Body of pancreas (tissue), 4 donors: ENCODE measurements at places on chromosomes 2 and 18. TPM values are rescaled to one million over a fixed set of nuclear protein-coding genes. Genes with fewer than 3 reads are reported as not detected.
A peak's percentile ranks its signal among the peaks of the same experiment; 100 is the strongest.

The MBP gene
- 17.4 TPM for total RNA-seq

The DAPL1 gene
- 8.6 TPM for total RNA-seq

GRCh38 chr2:24943427-24944053 lies 23.5 kb upstream of the ADCY3 start:
- no peak for DNase-seq

The SCG2 gene
- total RNA-seq, result 12.5 TPM

The LIMS4 gene
- not detected for total RNA-seq

The ASXL3 gene
- total RNA-seq, result 1.3 TPM

DNA sequence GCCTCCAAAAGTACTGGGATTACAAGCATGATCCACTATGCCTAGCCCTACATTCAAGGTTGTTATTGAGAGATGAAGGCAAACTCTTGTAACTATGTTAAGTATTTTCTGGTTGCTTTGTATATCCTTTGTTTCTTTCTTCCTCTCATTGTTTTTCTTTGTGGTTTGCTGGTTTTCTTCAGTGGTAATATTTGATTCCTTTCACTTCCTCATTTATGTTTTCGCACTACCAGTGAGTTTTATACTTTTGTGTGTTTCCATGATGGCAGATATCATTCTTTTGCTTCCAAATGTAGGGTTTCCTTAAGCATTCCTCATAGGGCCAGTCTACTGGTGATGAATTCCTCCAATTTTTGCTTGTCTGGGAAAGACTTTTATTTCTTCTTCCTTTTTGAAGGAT lies 90.2 kb downstream of the NCK2 start:
- DNase-seq, result no peak

DNA sequence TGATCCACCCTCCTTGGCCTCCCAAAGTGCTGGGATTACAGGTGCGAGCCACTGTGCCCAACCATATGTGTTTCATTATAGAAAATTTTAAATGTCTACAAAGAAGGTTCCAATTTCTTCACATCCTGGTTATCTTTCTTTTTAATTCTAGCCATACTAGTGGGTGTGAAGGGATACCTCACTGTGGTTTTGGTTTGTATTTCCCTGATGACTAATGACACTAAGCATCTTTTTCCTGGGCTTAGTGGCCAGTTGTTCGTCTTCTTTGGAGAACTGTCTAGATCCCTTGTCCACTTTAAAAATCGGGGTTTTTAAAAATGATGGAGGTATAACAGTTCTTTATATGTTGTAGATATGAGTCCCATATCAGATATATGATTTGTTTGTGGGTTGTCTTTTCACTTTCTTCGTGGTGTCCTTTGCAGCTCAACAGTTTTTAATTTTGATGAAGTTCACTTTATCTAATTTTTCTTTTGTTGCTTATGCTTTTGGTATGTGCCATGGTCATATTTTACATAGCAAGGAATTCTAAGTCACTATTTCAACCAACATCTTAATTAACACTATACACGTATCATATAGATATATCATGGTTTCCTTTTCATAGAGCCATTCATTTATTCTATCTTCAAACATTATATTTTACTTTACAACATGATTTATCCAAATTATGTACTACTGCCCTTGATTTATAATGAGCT lies 135.0 kb upstream of the RIOK3 start:
- no peak for DNase-seq

- peak; percentile 51 for DNase-seq
Observed at GRCh38 chr2:216139884-216140283, 30.7 kb downstream of the XRCC5 start.

The LYG1 gene
- 1.6 TPM for total RNA-seq

DNA sequence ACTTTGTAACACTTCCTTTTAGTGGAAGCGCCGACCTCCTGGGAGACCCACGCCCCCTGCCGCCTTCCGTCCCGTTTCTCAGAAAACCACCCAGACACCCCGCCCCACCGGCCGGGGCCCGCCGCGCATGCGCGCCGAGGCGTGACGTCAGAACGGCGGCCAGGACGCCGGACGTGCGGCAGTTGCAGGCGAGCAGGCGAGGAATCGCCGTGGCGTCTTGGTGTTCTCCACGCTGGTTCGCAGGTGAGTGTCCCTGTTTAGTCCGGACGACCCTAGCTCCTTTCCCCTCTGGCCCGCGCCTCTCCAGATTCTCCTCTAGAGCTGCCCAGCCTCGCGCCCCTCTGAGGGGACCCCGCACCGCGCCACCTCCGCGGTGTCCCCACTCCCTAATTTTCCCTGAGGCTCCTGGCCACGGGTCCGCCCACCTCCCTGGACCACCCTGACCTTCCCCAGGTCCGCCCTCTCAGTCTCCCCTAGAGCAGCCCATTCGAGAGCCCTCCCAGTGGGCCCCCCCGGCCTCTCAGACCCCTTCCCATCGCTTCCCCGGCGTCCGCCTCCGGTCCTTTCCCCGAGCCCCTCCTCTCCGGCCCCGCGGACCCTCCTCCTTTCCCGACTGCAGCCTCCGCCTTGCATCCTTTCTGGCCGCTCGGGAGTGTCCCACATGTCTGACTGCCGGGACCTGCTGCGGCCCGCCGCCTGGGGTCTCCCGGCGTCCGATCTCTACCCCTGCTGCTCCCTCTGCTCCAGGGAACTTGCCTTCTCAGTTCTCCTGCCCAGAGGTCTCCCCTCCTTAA lies at the start of gene PLEKHB2:
Gene PLEKHB2 (plus strand): TSS at position 181 of the 794 bp plus-strand sequence. CDS start 15,606 bp downstream, outside the sequence.
- DNase-seq, result peak; percentile 89

DNA sequence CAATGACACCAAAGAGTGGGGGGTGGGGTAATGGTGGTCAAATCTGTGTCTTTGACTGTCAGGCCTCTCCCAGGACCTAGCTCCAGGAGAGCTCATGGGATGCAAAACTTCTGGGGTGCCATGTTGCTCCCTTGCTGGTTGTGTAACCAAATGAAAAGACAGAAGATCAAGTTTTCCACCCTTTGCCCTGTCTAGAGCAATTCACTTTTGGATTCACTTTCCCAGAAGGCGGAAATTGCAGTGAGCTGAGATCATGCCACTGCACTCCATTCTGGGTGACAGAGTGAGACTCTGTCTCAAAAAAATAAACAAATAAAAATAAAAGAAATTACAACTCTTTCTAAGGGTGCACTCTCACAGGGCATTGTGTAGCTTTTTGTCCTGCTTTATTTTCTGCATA lies 34.9 kb upstream of the PLA2R1 start:
- DNase-seq, result no peak

The CCDC74A gene
- total RNA-seq, result 4.3 TPM

GRCh38 chr2:24724111-24724775 lies 68.9 kb downstream of the PTRHD1 start:
- DNase-seq, result no peak

DNA sequence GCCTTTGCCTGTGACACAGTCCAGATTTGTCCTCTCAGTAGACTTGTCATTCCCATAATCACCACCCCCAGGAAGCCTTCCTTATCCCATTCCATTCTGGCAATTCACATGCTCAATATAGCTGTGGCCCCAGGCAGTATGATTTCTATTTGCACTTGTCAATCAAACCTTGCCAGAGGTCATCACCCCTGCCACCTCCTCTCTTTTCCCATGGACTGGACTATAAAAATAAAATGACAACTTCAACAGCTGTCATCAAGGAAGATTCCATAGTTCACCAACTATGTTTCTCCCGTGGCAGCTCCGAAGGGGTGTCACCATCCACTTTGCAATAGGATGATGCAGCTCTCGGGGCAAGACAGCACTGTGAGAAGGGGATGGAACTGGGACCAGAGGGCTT lies 255.7 kb downstream of the CELF4 start:
- DNase-seq, result no peak

DNA sequence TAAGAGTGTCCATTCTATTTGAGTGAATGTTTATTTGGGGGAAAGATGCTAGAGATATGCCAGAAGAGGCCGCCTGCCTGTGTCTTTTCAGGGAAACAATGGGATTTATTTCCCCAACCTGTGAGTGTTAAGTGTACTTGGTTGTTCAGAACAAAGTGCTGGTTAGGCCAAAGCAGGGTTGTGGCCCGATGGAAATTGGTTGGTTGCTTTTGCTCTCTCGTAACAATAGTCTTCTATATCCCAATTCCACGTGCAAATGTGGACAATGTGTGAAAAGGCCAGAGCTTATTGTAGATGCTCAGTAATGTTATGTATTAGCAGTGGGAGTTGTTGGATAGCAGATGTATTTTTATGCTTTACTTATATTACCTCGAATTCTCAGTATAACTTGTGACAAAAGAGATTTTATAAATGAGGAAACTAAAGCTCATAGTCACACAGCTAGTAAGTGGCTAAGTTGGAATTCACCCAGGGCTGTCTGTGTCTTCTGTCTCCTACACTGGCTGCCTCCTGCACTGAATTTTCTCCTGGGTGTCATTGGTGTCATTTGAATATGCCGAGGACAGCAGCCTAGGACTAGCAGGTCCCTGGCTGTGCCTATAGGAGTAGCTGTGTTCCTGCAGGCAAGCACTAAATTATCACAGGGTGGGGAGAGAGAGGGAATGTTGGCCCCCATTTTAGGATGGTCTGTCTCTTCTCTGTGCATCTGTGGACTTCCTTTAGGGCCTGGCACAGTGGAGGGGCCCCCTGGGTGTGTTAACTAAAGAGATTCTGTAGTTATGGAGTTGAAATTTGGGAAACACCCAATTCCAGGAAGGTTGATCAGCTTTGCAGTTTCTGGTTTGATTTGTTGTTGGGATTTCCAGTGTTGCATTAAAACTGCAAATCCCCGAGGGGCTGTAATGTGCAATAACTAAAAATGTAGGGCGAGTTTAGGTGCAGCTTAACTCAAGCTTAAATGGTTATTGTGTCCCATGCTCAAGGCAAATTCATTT lies 21.6 kb downstream of the GPD2 start:
- DNase-seq, result no peak

DNA sequence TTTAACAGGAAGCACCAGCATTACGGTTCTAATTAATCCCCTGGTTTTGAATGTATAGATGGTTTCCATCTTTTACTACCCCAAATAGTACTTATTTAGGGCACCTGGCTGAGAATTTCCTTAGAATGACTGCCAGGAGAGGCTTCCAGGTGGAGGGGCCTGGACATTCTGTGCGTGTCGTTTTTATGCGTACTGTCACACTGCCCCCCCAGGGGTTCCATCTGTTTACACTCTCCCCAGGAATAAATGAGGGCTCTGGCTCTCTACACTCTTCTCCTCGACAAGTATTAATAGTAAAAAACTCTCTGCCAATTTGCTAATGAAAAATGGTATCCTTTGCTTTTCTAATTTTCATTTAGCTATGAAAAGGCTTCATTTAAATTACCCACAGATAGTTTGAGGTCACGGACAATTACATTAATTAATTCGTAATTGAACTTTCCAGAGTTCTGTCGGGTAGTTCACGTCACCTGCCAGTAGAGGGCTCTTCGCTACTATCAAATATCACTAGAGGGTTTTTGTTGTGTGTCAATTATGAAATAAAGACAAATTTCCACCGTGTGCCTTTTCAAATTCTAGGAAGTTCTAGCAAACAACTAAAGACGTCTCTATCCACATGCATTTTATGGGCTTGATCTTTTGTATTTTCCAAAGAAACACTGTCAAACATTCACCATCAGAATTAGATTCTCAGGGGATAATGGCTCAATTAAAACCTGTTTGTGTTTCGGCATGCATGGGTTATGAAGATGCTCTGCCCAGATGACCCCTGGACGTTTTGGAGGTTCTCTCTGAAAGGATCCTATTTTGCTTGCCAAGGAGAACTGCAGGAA lies 88.8 kb upstream of the ASB18 start:
- DNase-seq, result peak; percentile 38

- no peak for DNase-seq
Observed at GRCh38 chr2:230893338-230893737, 28.6 kb downstream of the ITM2C start.

The HOXD3 gene
- 0.26 TPM for total RNA-seq

DNA sequence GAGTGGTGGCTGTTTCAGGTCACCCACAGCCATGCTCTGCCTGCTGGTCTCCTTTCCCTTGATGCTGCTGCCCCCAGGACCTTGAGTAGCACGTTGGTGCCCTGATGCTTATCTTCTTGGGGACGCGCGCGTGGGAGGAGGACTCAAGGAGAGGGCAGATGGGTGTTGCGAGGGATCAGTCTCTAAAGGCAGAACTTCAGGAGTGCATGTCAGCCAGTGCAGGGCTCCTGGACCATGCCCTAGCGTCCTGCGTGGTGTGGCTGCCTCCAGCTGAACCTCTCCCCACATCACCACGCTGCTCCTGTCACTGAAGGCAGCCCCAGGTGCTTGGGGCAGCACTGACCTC lies 62.5 kb upstream of the GLI2 start:
- no peak for DNase-seq

GRCh38 chr2:85185431-85185940 lies 52.3 kb downstream of the TCF7L1 start:
- no peak for DNase-seq

The EPB41L3 gene
- total RNA-seq, result 25.1 TPM

The REG3G gene
- total RNA-seq, result 673 TPM

GRCh38 chr2:234047361-234047760 lies 3.1 kb upstream of the SPP2 start:
- DNase-seq, result no peak

DNA sequence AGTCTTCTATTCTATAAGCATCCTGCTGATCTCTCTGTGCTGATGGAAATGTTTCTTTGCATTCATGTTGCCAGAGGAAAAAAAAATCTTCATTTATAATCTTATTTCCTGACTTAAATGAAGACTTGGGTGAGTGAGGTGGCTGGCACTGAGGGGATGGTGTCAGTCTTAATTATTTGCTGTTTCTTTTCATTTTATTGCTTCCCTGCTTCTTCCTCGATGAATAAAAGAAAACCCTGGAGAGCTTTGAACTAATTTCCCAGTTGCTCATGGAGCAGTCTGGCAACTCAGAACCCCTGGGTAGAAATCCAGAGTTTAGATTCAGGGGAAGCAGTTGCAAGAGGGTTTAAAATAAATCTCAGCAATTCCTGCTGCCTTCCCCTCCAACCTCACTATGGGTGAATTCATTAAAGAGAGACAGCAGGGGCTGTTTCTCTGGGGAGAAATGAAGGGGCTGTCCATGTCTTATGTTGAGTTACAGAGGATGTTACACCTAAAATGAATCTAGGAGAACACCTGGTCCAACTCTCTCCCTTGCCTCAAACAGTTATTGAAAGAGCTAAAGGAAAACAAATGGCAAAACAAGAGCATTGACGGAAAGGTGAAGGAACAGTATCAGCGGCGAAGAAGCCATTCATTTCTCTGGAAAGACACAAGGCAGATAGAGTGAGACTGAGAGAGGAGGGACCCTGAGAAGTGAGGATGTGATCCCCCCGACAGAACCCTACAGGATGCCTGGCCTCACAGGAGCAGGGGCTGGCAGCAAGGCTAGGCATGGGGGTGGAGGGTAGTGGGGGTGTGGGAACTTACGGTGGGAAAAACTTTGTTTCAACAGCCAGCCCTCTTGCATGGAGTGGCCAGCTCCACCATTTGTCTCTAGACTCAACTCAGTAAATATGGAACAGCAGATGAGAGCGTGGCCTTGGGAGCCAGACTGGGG lies 41.0 kb downstream of the SP110 start:
- DNase-seq, result no peak

The OSBPL6 gene
- 0.26 TPM for total RNA-seq

GRCh38 chr2:236180831-236181453 lies 12.8 kb upstream of the GBX2 start:
- DNase-seq, result peak; percentile 39
